ENCODE measurements at places on chromosomes 5 and 9.

DNA sequence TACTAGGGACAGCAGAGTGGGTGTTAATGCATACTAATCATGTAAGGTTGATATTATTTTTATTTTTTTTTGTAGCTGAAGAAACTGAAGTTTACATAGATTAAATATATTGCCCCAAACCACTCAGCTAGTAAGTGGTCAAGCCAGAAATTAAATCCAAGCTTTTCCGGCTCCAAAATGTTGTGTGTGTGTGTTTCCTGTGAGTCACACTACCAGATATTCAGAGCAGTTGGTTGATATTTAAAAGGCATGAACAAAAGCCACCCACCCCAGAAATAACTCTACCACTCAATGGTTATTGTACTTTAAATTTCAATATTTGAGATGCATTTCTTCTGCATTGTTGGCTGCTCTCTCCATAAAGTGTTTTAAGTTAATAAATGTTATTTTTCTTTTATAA is 29.5 kb downstream of the KCNN2 start:
- no peak for DNase-seq

DNA sequence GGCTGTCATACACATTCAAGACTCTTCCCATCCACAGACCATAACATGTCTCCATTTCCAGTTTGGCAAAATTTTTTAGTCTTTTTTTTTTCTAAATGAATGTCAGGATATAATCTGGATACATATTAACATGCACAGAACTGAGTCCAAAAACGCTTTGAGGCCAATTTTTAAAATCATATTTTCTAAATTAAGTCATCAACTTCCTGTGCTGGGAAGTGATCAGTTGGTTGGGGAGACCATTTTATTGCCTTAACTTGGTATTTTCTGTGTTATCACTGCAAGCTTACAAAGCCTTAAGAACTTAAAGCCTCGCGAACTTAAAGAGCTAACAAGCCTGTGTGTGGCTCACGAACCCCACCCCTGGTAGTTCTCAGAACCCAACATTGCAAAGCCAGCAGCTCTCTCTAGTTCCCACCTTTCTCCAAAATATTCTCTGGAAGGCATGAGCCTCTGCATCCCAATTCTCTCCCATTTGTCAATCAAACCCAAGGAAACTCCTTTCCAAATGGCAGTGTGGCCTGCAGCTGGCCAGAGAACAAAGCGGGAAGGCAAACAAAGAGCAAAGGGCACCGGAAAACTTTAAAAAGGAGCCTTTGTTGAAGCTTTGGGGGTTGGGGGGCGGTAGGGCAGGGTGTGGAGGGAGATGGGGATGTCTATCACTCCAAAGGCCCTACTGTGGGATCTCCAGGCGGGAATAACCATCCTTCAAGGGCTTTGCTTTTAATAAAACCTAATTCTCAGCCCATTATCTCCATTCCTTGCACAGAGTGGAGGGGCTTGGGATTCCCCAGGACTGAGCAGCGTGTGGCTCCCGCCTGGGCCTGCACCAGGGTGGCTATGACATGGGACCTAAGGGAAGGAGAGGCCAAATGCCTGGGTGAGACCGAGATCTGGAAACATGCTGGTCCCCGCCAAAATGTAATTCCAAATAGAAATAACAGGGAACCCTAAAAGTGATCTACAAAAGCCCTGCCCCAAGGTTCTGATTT is 65.0 kb downstream of the ROR2 start:
- no peak for DNase-seq

DNA sequence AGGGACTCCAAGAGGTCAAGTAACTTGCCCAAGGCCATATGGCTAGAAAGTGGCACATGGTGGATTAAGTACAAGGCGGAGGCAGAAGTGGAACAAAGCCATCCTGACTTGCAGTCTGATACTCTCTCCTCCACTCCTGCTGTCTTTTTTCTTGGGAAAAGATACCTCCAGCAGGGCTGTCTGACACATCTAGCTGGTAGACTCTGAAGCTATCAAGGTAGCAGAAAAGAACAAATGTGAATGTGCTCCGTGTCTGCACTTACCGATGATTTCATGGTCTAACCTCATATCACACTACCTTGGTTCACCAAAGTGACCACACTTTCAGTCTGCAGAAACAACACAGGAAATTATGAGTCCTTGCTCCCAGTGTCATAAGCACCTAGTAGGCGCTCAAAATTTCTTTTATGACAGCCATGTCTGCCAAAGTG is 284.8 kb downstream of the CRB2 start:
- DNase-seq: no peak

- DNase-seq: no peak
Measured at GRCh38 chr5:95392593-95393182, 1.5 kb downstream of the FAM81B start.

DNA sequence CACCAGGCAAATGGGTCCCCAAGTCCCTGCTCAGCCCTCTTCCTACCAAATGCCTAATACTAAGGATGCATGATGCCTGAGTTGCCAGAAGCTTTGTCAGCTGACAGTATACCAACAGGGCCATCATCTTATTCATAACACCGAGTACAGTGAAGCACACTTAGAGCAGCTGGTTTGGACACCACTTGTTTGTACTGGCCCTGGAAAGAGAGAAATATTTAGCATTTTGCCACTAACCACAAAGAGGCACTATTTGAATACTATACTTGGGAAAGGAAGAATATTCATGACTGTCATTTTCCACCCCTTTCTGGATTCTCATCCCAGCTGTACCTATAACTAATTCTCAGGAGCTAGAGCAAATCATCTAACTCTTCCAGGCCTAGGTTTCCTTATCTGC is 364.4 kb upstream of the KIF2A start:
- no peak for DNase-seq

DNA sequence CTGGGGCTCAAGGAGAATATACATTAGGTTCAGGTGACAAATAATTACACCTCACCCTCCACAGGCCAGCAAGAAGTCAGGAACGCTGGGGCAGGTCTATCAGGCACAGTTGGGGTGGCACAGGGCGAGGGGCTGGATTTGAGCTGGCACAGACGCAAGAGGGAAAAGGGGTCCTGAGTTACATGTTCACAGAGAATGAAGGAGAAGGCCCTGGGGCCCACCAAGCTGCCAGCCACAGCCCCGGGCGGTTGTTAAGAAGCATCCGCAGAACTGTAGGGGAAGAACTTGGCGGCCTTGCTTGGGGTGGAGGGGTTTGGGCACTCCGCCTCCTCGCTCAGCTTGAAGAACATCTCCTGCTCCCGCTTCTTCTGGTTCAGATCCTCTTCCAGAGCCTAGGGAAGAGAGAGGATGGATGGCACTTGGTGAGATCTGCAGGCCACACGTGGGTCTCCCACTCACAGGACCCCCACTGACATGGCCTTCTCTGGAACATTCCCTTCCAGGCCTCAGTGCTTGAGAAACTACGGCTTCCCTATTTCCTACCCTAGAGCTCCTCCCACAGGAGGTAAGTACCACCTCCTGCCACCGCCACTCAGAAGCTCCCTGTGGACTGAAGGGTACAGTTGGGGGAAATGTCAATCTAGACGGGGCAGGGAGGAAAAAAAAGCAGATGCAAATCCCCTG is 38.3 kb upstream of the FBXW11 start:
- no peak for DNase-seq

DNA sequence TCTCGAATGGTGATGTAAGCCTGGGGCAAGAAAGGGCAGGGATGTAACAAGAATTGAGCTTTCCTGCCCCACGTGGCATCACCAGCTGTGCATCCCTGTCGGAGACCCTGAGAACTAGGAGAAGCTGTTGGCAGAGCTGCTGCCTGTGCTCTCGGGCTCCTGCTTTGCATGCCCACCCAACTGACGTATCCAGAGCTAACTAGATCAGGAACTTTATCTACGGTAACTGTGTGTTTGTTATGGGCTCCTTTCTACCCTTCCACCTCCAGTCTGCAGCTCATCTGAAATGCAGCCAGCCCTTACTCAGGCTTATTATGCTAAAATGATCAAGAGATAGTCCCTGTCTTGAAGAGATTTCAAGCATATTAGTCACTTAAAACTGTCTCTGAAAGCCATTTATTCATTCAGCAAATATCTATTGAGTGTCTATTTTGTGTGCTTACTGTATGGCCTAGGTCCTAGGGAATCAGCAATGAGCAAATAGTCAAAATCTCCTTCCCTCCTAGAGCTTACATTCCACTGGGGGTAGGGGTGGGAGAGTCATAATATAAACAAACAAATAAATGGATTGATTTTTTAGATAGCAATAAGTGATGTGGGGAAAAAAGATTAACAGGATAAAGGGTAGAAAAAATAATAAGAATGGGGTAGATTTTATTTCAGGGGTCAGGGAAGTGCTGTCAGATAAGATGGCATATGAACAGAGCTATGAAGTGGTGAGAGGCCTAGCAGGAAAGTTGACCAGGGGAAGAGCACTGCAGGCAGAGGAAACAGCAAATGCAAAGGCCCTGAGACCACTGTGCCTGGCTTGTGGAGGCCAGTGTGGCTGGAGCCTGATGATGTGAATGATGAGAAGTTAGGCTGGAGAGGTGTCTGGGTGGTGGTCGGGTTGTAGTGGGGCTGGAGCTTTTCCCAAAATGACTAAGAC is 118.2 kb downstream of the GALNT10 start:
- DNase-seq: no peak

- DNase-seq: no peak
Measured at GRCh38 chr5:106374956-106375355, 1295.8 kb downstream of the EFNA5 start.

DNA sequence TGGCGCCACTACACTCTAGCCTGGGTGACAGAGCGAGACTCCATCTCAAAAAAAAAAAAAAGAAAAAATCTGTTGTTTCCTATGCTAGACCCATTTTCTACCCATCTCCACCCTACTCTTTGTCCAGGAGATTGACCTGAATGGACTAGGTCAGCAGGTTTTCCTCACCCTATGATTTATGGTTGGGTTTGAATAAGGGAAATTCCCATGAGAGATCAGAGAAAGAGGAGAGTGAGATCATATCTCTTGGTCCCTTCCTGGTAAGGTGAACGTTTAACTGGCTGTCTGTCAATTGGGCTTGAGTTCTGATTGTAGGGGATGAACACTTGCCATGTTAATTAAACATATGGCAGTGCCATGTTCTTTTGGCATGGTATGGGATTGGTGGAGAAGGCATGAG is 387.4 kb downstream of the MAN2A1 start:
- DNase-seq: no peak

DNA sequence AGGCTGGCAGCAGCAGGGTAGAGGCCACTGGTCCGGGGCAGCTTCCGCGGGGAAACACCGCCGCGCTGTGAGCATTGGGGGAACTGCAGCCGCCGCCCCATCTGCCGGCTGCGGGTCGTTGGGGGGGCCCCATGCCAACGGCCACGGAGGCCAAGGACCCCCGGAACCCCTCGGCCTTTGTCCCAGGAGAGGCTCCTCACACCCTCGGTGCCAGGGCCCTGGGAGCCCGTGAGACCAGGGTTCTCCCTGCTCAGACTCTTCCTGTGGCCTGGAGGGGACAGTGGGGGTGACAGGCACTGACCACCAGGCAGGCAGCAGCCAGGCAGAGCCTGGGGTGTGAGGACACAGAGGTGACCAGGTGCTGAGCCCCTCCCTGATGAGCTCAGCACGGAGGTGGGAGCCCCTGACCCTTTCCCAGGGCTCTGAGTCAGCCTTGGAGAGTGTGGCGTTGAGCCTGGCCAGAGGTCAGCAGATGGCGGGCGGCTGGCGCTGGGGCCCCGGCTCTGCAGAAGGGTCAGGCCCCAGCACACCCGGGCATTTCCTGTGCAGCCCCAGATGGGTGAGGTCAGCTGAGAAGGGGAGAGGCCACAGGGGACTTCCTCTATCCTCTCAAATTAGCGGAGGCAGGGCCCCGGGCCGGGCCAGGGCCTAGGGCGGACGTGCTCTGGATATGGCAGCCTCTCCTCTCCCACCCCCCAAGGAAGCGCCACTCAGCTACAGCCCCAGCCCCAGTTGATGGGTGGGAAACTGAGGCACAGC is 17.9 kb upstream of the EGFL7 start:
- peak; percentile 55 for DNase-seq

GRCh38 chr5:175253597-175253996 is 190.4 kb downstream of the DRD1 start:
- DNase-seq: no peak

- no peak for DNase-seq
Measured at GRCh38 chr5:76610196-76610595, 13.0 kb downstream of the F2RL2 start.

DNA sequence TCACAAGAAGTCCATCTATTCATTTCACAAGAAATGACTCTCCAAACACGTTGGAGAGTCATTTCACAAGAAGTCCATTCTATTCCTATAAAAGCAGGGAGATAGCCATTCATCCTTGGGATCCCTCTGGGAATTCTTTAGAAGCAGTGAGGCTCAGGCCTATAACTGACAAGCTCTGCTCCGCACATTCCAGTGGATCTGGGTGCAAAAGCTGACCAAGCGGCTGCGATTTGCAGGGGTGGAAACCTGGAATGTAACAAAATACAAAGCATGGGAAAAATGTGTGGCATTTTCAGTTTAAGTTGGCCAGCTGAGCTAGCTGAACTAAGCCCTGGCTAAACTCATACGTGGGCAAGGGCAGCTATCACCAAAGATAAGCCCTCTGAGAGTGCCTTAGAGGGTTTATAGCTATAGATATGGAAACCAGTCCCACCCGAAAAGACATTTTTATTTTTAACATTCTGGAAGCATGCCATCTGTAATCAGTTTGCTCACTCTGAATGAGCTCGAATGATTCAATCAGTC is 8.7 kb downstream of the TAS2R1 start:
- DNase-seq: no peak

- no peak for DNase-seq
Measured at GRCh38 chr5:90590-91547, 1.1 kb upstream of the PLEKHG4B start.

- DNase-seq: no peak
Measured at GRCh38 chr5:123528878-123529277, 16.9 kb downstream of the CSNK1G3 start.

DNA sequence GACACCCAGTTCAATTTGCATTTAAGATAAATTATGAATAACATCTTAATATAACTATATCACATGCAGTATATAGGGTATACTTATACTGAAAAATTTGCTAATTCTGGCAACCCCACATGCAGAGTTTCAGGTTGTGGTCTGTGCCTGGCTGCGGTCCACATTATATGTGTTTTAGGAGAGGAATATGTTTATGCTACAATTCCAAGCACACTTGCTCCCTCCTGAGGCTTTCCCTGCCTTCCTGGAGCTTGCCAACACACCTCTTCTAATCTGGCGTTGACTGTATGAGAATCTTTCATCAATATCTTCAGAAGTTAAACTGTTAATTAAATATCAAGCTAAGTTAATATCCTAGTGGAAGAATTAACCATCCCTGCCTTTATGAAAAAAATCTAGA is 45.2 kb downstream of the SEMA5A start:
- no peak for DNase-seq

DNA sequence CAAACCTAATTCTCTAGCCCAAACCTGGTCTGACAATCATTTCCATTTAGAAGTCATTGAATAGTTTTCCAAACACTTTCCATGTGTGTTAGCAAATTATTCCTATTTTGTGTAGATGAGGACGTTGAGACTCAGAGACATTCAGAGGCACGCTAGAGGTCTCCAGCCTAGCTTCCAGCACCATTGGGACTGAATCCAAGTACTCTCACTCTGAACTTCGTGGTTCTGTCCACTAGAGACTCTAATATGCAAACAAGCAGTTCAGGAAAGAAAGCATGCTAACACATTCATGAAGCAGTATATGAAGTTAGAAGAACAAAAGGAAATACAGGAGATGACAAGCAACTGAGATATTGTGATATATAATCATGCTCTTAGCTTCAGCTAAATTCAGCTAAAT is 354.8 kb downstream of the NTRK2 start:
- no peak for DNase-seq

Measured in stimulated activated CD8-positive, alpha-beta memory T cell treated with anti-CD3 and anti-CD28 coated beads, Interleukin-7, amount 100 ng/mL, for 48 hours (primary cell).